NT2/D1 (cell line): ENCODE measurements at places on chromosomes 6 and 20.

GRCh38 chr6:21438237-21438985, 155.1 kb upstream of the SOX4 start:
- DNase-seq, result no peak

- no peak for DNase-seq
Observed at GRCh38 chr6:165599121-165599520, 63.9 kb downstream of the PDE10A start.

DNA sequence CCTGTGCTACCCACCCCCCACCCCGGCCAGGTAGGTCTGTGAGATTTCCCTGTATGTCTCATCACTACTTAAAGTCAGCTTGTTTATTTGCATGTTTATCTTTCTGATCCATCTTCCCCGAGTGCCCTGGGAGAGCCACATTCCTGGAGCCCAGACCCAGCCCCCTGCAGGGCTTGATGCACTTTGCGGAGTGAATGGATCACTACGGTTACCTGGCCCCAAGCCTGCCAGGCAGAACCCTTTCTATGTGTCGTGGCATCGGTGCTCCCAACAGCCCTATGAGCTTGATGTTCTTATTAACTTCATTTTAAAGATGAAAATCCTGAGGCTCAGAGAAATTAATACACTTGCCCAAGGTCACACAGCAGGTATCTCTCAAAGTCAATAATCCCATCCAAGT, 13.6 kb upstream of the SLCO4A1 start:
- DNase-seq, result peak; percentile 39

GRCh38 chr6:24431045-24431451, 28.3 kb downstream of the MRS2 start:
- DNase-seq, result peak; percentile 11

DNA sequence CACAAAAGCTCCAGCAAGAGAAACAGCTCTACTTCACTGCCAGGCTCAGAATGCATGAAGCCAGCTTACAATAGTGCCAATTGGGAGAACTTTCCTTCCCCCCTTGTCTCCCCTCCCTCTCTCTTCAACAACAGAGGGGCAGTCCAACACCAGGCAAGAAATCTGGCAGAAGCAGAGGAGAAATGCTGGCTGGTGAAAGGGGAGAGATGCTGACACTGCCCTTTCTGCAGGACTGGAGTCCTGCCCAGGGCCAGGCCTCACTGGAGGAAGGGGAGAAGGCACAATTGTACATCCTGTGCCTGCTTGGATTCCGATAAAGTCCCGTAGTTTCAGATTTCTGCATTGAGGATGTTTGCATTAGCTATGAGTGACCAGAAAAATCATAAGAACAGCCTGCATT, 148.6 kb downstream of the LRRC1 start:
- no peak for DNase-seq

DNA sequence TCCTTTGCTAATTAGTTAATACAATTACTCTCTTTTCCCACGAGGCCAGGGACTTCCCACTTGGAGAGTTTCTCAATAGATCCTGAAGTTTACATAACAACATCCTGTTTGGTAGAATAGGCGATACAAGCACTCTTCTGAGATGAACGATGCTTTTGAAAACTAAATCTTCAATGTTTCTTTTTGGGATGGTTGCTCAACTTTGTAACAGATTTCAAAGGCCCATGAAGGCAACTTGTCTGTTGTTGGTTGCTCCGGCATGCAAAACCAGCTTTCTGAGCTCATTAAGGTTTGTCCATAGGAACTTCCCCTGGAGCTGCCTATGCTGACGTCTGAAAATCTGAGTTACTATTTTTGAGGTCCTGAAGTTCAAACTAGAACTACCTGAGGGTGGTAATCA, 25.9 kb upstream of the ROS1 start:
- DNase-seq, result no peak

GRCh38 chr6:142872376-142872775, 72.6 kb downstream of the HIVEP2 start:
- DNase-seq, result no peak

DNA sequence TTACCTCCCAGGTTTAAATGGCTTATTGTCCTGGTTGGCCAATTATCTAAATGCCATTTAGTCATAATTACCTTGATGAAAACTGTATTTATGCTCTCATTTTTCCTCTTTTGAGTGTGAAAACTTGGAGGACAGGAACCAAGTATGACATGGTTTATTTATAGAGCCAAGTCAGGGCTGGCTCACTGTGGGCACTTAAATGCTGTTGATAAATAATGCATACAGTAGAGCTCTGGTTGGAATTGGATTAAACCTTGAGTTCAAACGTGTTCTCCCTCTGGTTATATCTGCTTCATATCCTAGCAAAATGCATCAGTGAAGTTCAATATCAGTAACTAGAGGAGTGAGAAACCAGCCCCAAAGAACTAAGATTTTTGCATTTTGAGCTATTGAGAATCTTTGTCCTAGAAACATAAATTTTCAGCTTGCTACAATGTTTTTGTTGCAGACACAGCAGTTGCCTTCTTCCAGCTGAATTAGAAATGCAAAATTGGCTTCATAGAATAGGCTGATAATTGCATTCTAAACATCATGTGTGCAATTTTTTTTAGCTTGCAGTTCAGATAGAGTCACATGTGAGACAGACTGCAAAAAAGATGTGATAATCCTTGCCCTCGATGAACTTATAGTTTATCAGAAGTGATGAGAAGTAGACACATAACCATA, 255.8 kb downstream of the BTBD3 start:
- DNase-seq, result no peak

- DNase-seq, result no peak
Observed at GRCh38 chr20:42734660-42735368, 454.9 kb downstream of the PTPRT start.

GRCh38 chr20:62771396-62772102, 24.7 kb upstream of the MRGBP start:
- no peak for DNase-seq

DNA sequence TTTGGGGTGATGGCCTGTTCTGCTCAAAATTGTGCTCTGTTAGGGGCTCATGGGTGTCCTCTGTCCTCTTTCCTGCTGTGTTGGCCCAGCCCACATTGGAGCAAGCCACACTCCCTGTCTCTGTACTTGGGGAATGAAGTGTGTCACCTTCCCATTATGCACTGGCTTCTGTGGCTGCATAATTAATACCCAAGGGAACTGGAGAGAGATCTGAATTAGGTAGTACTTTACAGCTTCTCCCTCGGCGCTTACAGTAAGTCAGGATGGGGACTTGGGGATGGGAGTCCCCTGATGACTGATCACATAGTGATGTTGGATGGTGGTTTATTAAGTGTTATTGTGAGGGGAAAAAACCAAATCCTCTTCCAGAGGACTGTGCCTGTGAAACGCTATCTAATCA, 116.6 kb downstream of the FOXO3 start:
- no peak for DNase-seq

DNA sequence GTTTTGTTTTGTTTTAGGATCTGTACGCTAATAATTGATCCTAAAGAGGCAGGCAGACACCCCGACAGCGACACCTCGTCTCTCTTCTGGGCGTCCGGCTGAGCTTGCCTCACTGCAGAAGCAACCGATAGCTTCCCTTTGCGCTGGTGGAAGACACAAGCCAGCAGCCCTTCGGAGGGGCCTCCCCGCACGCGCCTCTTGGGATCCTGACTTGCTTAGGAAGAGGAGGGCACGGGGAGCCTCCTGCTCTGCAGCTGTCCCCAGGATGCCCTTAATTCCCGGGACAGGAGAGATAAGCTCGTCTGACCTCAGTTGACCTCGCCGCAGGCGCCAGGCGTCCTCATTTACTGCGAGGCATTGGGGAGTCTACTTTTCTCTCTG, 94.0 kb downstream of the CD83 start:
- DNase-seq, result peak; percentile 42

- DNase-seq, result no peak
Observed at GRCh38 chr6:147467886-147468285, 40.6 kb upstream of the SAMD5 start.

DNA sequence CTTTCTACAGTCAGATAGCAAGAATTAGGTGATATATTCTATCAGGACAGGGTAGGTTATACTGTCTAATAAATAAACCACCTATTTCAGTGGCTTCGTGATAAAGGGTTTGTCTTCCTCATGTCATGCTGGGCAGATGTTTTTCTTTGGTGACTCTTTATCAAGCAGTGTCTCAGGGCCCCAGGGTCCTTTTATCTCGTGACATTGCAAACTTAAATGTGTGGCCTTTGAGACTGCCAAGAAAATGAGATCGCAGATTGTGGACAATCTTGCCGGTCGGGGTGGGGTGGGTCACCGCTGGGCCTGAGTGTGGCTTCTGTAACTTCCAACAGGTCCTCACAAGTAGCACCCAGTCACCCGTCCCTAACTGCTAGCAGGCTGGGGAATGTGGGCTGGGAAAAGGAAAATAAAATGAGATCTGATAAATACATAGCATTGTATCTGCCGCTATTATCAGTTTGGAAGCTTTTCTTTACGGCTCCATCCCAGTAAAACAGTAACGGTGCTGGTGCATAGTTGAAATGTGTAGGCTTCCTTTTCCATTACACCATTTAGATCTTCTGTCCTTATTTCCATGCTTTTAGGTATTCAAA, 50.5 kb upstream of the BMP6 start:
- no peak for DNase-seq

GRCh38 chr6:150072201-150072600, 3.3 kb upstream of the ULBP3 start:
- DNase-seq, result no peak

GRCh38 chr6:167546611-167547327, 221.9 kb downstream of the TTLL2 start:
- no peak for DNase-seq

DNA sequence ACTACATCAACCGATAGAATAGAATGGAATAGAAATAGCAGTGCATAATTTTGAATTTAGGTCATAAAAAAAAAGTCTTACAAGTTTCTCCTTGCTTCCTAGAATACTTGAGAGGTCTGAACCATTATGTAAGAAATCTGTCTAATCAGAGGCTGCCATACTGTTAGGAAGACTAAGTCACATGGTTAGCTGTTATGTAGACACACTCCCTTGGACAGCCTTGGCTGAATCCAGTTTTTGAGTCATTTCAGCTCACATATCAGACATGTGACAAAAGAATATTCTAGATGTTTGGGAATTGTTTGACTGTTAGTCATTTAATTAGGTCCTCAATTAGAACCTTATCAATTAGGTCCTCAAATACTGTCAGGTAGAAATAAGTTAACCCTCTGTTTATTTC, 1601.4 kb downstream of the GRIK2 start:
- no peak for DNase-seq

GRCh38 chr6:170069611-170070010, 221.3 kb downstream of the DLL1 start:
- no peak for DNase-seq

GRCh38 chr6:18441251-18441979, 54.3 kb downstream of the RNF144B start:
- DNase-seq, result no peak

DNA sequence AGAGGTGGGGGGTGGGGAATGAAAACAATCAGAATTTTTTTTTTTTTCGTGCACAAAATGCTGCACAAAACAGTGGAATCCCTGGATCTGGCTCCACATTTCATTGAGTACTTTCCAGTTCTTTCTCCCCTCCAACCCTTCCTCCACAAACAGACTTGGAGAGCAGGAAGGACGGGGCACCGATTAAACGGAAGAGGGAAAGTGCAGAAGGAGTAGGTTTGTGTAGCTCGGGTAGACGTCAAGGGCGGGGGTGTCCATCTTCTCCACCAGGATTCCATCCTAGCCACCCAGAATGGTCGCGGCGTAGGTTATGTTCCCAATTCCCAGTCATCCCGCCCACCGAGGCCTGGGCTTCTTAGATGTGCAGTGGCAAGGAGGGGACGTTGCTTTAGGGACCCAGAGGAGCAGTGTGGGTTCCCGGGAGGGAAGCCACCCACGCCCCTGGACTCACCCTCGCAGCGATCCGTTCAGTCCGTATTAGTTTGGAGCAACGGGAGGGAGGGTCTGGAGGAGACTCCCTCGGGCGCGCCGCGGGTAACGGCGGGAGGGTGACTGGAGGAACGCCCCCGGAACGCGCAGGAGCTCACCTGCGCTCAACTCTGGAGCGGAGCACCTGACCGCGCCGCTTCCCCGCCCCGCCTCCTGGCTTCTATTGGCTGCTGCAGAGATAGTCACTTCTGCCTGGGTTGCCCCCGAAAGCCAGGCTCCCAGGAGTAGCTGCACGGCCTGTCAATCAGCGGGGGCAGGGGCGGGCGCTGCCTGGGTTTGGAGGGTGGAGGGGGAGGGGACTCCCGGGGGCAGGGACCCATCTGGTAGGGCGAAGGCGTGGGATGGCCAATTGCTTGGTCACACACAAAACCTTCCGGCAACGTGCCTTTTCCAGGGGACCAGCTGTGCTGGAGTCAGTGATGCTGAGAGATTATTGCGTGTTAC, at the start of gene ENPP5:
TSS of gene ENPP5 (minus strand) at position 624 of the 933 bp plus-strand sequence. CDS start 2,718 bp downstream, outside the sequence.
- DNase-seq, result peak; percentile 61

GRCh38 chr20:47362361-47363219, 6.1 kb upstream of the ZMYND8 start:
- no peak for DNase-seq

- DNase-seq, result no peak
Observed at GRCh38 chr20:44585057-44585963, 2.9 kb downstream of the PKIG start.

- DNase-seq, result peak; percentile 85
Observed at GRCh38 chr6:108920751-108921150, 72.5 kb downstream of the ARMC2 start.

DNA sequence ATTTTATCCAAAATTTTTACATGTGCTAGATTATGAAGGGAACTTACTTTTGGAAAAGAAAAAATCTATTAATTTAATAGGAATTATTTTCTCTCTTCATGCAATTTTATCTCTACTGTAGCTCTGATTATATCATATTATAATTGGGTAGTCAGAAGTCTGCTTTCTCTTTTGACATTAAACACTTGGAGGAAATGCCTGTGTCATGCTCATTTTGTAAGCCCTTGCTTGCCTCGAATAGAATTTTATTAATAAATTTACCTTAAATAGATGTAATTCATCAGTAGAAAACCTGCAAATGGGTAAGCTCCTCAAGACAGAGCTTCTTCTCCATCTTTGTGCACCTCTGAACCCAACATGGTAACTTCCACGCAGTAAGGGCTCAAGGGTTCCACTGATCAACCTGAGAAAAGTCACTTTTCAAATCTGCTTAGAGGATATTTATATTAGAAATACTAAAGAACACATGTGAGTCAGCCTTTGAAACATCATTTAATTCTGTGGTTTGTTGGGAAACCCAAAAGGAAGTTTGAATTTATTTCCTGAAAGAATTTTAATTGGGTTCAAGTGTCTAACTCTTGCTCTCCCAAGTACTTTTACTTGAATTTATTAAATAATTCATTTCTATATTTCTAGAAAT, 266.0 kb downstream of the ALDH8A1 start:
- DNase-seq, result no peak

GRCh38 chr6:1872649-1873131, 263.0 kb downstream of the FOXC1 start:
- no peak for DNase-seq

- peak; percentile 87 for DNase-seq
Observed at GRCh38 chr6:35318196-35319171, 20.9 kb downstream of the DEF6 start.

- DNase-seq, result no peak
Observed at GRCh38 chr6:139776041-139776440, 401.6 kb upstream of the CITED2 start.

GRCh38 chr20:22577515-22578220, 6.7 kb downstream of the FOXA2 start:
- no peak for DNase-seq

GRCh38 chr6:144954241-144954556, 669.1 kb downstream of the UTRN start:
- DNase-seq, result no peak

- no peak for DNase-seq
Observed at GRCh38 chr6:127299522-127300240, 33.0 kb downstream of the RNF146 start.
